ENCODE measurements at places on chromosomes 6 and 20.

DNA sequence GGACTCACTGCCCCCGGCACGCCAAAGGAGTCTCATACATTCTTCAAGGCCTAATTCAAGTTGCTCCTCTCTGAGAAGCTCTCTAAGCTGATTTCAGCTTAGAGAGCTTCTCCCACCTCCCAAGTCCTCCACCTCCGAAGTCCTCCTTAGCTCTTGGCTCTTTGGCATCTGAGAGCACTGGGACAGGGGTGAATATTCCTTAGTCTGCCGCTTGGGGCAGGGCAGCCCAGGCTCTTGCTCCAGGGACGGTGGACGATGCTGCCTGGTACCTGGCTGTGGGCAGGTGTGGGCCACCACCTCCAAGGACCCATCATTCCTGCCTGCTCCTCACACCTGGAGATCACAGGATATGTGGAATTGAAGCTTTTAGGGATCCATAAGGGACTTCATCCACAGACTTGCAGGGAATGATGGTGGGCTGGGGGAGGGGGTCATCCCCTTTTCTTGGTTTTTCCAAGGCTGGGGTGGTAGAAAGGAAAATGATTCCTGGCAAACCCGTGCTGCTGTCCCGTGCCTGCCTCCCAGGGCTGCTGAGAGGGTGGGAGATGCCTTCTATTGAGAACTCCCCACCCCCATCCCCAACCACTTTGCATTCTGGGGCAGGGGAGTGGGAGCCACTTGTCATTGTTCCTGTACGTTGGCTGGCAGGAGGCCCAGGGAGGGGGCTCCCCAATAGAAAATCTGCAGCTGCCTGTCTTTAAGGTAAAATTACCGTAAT, 57.4 kb downstream of the ARHGAP40 start:
- peak; percentile 12 for DNase-seq

- no peak for DNase-seq
Measured at GRCh38 chr6:5995949-5996713, 10.6 kb downstream of the NRN1 start.

GRCh38 chr6:89596484-89596883, 42.1 kb downstream of the LYRM2 start:
- no peak for DNase-seq

- DNase-seq, result no peak
Measured at GRCh38 chr6:69179681-69180080, 544.6 kb downstream of the ADGRB3 start.
